ENCODE measurements at places on chromosomes 7 and 10.

GRCh38 chr10:96714031-96714590, 6.2 kb downstream of the PIK3AP1 start:
- DNase-seq: peak; percentile 25

- DNase-seq: no peak
Observed at GRCh38 chr7:98203261-98203963, 7.8 kb upstream of the BHLHA15 start.

DNA sequence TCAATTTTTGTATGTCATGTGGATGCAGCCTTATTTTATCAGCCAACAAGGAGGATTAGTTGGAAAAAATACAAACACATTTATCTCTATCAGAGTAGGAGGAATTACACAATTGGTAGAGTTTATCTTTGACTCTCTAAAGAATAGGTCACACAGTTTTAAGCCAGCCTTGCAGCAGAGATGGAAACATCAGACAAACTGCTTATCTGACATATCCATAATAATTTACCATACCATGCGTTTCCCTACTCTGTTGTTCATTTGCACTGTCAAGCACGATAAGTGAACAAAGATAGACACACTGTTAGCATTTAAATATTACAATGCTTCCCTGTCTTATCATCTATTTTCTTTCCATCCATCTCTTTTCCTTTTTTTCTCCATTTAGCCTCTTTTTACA, 283.7 kb upstream of the SMIM30 start:
- no peak for DNase-seq

DNA sequence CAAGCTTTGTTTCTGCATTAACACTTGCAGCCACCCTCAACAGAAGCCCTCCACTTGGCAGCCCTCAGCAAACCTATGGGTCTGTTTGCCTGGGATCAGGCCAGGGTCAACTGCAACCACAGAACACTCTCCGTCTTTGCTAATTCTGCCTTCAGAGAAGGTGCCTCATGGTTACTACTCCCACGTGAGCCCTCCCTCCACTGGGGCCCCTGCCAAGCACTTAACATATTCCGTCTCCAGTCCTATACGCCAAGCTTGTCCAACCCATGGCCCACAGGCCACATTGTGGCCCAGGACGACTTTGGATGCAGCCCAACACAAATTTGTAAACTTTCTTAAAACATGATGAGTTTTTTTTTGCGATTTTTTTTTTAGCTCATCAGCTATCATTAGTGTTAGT, 54.7 kb downstream of the HSPA12A start:
- DNase-seq: no peak

GRCh38 chr7:39696631-39697030, 73.3 kb downstream of the RALA start:
- DNase-seq: no peak

- DNase-seq: peak; percentile 13
Observed at GRCh38 chr7:46619723-46620310, 698.7 kb upstream of the IGFBP3 start.

DNA sequence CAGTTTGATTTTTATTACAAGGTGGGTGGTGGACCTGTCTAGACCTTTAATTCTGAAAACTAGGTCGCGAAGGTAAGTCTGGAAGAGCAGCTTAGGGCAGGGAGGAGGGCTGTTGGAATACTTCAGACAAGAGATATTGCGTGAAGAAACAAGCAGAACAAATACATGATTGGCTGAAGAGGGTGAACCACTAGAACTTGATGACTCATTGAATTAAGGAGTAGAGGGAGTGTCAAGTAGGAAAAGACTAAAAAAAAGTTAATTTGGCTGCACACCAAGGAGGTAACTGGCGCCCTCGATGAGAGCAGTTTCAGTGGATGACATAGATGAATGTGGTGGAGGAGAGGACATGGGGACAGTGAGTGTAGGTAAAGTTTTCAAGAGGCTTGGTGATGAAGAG, 41.3 kb downstream of the WNT2 start:
- no peak for DNase-seq

Measured in large intestine (tissue), 12 donors.